Urinary bladder (tissue), 4 donors: ENCODE measurements at places on chromosomes 1 and 21.

DNA sequence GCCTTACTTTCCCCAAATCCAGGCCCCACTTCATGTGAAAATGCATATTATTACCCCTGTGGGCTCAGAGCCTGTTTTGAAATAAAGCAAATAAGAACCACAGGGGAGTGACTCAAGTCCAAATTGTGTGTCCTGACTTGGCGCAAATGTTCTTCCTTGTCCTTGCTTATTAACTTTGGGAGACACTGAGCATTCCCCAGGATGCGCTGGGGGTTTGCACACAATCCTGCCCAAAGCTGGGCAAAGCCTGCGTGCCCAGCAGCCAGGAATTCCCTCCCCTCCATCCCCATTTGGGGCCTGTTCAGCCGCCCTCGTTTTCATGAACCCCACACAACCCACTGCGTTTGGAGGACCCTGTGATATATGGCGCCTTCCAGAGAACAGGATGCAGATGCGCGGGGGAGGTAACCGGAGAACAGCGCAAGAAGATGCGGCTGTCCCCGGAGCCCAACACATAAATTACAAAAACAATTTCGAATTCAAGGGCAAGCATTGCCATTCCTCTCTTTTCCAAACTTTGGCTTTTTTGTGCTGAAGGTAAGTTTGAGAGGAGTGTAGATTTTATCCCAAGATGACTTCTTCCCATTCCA is 42.4 kb upstream of the CLDN14 start:
- no peak for DNase-seq

DNA sequence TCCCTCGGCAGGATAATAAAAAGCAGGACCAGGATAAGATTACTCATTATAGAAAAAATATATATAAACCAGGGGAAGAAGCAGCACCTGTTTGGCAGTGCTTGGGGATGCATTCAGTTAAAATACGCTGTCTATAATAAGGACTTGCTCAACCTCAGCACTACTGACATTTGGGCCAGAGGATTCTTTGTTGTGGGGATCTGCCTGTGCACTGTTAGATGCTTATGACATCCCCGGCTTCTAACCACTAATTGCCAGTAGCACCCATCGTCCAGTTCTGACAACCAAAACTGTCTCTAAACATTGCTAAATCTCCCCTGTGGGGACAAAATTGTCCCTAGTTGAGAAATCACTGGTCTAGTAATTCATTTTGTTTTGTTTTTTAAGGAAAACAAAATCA is 242.1 kb downstream of the SLC45A1 start:
- DNase-seq = no peak

DNA sequence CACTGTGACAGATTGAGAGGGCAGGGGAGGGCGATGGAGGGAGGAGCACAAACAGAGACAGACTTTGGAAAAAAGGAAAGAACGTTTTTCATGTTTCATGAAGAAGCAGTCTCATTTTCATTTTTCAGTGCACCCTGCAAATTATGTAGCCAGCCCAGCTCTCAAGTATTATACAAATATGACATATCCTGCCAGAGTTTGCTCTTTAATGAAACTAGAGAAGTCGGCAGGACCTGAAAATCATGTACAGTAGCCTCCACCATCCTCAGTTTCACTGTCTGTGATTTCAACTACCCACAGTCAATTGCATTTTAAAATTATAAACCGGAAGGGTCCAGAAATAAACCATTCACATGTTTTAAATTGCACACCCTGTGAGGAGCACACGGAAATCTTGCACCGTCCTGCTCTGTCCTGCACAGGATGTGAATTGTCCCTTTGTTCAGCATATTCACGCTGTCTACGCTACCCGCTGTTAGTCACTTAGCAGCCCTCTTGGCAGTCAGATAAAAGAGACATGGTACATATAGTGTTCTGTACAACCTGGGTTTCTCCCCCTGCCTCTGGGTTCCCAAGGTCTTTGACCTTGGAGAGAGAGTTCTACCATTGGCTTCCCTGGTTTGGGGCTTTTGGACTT is 13.6 kb upstream of the ADARB1 start:
- no peak for DNase-seq

GRCh38 chr1:228178737-228179684 is 13.4 kb downstream of the IBA57 start:
- DNase-seq = no peak

DNA sequence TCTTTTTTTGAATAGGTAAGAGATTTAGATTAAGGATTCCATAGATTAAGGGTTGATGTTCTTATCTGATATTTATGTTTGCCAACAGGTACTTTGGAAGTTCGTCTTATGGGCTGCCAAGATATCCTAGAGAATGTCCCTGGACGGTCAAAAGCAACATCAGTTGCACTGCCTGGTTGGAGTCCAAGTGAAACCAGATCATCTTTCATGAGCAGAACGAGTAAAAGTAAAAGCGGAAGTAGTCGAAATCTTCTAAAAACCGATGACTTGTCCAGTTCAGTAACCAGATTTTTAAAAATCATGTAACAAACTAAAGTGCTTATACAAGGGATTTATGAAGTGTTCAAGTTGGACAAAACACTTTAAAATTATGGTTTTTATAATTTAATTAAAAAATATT is 100.5 kb downstream of the PKN2 start:
- no peak for DNase-seq

DNA sequence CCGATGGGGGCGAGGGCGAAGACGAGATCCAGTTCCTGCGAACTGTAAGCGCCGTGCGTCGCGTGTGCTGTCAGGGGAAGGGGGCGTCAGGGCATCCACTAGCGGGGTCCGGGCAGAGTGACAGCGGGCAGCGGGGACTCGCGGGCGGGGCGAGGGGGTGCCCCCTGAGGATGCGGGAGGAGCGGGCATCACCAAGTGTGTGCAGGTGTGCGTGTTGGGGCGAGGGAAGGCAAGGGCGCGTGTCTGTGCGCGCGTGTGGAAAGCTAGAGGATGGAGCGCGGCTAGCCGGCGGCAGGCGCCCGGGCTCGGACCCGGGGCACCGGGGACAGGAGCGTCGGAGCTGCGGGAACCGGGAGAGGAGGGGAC is 525 bp downstream of the RYR2 start:
- DNase-seq = no peak

DNA sequence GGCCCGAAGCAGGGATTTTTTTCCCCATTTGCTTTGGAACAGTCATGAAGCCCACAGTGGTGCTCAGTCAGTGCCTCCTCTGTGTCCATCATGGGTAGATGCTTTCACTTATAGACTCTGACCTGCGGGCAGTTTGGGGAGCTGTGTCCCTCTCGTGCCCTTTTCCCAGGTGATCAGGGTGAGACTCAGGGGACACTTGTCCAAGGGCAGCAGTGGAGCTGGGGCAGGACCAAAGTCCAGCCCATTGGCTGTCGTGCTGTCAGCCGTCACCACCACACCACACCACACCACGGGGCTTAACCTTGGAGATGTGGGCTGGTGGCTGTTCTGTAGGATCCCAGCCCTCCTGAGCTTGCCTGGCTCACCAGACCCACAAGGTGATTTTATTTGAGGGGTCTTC is 34.9 kb downstream of the SIM2 start:
- DNase-seq = no peak

DNA sequence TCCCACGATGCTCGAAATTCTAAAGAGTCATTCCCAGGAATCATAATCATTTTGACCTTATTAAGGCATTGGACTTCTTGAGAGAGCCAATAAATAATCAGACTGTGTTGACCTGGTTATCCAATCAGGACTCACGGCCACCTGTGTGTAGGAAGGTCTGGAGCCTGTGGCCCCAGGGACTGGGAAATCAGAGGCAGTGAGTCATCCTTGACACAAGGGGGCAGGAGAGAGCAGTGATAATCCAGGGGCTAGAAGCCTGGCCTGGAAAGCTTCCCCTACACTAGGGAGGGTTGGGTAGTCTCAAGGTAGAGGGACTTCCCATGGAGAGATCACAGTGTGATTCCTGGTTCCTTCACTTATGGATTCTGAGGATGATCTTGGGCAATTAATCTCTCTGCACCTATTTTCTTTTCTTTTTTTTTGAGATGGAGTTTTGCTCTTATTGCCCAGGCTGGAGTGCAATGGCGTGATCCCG is 4.7 kb downstream of the MR1 start:
- DNase-seq = no peak

DNA sequence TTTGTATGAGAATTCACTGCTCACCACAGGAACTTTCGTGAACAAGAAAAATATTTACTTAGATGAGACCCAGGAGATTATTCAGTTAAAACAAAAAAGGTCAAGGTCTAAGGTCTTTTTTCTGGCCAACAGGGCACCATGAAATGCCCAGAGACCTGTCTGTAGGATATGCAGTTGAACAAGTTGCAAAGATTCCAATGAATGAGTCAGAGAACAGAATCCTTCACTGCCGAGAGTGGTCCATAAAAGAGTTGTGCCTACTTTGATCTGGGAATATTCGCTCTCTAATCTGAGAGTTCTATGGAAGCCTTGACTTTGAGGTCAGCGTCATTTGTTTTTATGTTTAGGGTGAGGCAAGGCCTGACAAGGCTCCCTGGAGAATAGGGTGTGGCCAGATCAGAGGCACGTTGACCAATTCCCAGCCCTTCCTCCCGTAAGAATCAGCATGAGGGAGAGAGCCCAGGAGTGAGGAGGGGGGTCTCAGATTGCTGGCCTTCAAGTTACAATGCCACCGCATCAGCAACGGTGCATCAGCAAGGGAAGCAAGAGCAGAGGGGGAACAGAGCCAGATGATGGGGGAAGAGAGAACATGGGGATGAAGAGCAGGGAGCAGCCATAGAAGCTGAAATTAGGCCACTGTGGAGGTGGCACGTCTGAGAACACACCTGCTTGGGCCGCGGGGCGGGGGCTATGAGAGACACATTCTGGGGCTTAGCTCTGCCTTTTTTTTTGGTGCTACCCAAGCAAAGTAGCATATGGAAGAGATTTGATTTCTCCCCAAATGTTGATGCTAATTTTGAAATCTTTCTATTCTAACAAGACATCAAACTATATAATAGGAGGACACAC is 206.4 kb upstream of the RAB4A start:
- DNase-seq = no peak

GRCh38 chr1:23816906-23817305 is 8.3 kb downstream of the HMGCL start:
- DNase-seq = no peak

DNA sequence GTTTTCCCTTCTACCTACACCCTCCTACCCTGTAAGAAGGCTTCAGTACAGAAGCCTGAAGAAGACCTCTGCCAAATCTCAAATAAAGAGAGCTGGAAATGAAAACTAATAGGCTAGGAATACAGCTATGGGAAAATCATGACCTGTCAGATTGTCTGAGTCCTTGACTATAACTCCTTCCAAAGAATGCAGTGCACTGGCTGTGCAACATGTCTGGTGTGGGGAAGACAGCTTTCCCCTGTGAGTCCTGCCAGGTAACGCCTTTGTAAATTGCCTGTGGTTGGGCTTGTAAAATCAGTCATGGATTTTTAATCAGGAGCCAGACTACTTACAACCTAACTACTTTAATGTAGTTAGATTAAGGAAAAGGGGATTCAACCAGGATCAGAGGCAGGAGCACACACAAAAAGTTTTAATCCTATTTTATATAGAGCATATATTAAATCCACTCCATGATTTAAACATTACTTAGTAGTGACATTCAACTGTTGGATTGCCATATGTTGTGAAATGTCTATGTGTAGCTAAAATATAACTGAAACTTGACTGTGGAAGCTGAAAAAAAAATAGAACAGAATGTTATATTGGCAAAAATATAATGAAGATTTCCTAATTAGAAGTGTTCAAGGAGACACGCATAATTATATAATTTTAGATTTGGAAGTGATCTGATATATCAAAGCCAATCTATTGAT is 1667.8 kb downstream of the KCNT2 start:
- DNase-seq = no peak
